ENCODE measurements at places on chromosomes 1 and 21.
A peak's percentile ranks its signal among the peaks of the same experiment; 100 is the strongest.

DNA sequence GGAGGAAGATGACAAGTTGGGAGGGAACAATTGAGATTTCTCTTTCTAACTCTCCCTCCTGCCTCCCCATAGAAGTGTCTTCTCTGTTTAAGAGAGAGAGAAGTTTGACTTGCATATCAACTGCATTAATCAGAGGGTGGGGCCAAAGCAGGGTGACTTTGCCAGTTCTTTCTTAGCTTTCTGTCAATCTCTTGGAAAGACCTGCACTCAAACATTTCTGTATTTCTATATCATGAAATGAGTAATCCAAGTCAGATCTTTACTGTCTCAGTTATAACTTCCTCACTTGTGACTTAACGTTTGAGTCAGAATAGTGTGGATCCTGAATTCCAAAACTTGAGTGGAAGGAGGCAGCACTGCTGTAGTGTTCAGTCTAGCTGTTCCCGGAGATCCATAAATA is 180.8 kb upstream of the KCNK2 start:
- no peak for DNase-seq

GRCh38 chr1:173341307-173341706 is 134.2 kb upstream of the TNFSF4 start:
- DNase-seq = no peak

- no peak for DNase-seq
Measured at GRCh38 chr1:223653431-223653830, 12.1 kb downstream of the CAPN8 start.

GRCh38 chr1:221644663-221645258 is 97.1 kb downstream of the DUSP10 start:
- DNase-seq = no peak

DNA sequence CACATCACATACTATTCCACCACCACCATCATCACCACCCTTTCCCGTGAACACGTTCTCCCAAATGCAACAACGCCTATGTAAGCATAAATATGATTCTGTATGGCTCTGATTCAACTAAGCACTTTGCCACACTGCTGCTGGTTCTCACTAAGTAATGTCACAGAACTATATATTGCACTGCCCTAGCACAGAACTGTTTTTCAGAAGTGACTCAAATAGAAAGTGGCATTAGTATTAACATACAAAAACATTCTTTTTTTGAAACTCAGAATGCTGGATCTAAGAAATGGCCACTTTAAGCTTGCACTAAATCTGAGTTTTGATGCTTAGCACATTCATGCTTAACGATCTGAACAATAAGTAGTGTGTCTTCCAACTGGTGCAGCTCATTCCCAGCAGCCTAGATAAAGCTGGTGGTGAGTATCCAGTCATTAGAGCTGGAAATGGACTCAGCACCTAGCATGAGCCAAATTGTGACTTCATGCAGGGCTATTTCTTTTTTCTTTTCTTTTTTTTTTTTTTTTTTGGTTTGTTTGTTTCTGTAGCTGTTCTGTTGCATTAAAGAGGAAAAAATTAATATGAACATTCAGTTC is 46.2 kb upstream of the ZC3H11B start:
- no peak for DNase-seq

GRCh38 chr1:210777914-210778313 is 356.0 kb downstream of the KCNH1 start:
- DNase-seq = no peak

GRCh38 chr1:48292706-48293105 is 70.2 kb downstream of the SLC5A9 start:
- no peak for DNase-seq

DNA sequence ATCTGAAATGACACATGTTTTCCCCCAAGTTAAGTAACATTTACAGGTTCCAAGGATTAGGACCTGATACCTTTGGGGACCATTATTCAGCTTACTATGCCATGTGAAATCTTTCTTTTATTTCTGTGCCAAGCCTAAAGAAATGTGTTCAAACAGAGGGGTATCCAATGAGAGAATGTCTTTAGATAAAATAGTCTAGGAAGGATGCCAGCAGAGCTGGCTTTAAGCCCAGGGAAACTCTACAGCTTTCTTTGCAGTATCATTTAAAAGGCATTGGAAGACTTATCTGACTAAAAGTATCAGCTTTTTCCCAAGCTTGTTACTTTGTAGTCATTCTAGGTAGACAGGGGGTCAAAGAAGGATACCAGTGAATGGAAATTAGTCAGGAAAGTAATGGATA is 860.4 kb downstream of the PLA2G4A start:
- no peak for DNase-seq

- peak; percentile 53 for DNase-seq
Measured at GRCh38 chr1:40078512-40079333, 18.3 kb downstream of the PPT1 start.

DNA sequence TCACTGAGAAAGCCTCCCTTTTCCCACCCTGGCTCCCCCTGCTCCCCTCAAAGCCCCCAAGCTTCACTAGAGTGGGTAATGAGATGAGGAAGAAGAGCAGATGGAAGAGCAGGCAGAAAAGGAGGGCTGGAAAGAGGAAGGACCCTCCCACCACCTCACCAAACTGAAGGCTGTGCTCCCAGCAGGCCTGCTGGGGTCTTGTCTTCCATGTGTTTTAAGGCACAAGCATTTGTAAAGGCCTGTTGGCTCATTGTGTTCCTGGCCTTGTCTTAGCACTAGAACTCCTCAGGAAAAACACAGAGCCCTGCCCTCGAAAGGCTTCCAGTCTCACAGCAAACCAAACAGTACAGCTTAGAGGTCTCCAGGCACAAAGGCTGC is 51.5 kb downstream of the TOMM20 start:
- DNase-seq = no peak

DNA sequence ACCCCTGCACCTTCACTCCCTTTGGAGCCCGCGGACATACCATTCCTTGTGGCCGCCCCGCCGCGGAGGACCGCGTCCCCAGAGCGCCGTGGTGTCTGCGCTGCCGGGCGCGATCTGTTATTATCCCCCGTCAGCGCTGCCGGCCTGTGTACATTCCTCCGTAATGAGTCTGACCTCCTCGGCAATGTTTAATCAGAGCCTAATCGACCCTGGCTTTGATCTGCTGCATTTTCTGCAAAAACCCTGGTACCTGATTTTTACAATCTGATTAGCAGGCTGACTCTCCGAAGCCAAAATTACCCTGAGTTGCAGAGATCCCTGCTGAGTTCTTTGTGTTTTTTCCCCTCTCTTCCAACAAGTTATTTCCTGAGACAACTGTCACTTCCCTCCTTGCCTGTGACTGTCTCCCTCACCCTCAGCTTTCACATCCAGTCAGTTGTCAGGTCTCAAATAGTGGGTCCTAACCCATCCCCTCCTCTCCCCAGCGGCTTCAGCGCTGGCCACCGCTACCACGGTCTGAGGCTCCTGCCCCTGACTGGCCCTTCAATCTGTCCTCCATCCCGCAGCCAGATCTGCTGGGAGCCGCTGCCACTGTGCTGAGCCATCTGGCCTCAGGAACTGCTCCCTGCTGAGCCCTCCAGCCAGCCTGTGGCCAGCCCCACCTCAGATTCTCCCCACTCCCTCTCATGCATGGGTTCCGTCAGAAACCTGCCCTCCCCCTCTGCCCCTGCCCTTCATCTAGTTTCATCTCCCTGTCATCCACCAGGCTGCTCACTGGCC is 53.5 kb downstream of the GLIS1 start:
- DNase-seq = no peak

DNA sequence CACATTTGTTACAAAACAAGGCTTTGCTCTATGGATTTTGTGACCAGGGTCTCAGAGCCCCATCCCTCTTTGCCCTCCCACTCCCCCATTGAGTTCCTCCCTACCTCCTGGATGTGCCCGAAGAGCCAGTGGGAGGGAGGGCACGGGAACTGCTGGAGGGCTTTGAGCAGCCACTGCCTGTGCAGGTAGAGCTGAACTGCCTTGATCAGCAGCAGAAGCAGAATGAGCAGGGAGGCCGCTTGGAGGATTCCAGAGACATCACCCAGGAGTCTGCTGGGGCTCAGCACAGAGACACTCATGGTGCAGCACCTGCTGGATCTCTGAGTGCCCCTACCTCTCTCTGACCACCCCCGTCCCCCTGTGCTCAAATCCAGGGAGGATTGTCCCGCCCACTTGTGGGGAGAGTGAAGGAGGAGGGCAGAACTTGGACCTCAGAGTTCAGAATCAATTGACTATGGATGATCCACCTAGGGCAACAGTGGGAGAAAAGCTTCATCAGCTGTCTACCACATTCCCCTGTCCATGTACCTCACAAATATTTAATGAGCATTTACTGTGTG is at the start of gene CYP4A11:
Gene CYP4A11, minus strand, starts transcription at position 342 of the 560 bp plus-strand sequence. Its CDS starts 43 bp downstream, at position 299.
- DNase-seq = no peak

DNA sequence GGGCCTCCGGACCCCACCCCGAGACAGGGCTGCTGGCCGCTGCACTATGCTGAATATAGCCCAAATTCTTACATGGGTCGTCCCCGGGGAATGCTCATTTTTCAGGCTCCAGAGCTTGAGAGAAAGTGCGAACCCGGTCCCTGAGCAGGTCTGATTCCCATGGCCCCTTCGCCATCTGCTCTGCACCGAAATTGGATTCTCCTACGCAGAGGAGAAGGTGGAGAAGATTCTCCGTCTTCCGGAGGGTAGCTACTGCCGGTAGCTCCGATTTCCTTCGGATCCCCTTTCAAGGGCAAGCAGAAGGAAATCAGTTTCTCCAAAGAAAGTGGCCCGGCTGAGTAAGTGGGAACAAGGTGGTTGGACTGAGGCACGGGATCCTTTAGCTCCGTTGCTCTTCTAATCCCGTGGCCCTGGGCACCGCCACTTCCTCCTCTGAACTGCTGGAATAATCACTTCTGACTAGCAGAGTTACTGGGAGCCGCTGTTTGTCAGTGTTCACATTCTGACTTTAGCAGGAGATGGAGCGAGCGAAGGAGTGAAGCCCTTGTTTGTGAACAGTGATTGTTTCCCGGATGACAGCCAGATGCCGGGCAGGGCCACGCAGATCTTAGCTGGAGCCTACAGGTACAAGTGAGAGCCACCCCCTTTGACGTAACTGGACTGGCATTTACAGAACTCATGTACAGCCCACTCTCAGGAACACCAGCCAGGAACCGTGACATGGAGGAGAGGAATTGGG is 1.1 kb upstream of the ZNF496 start:
- no peak for DNase-seq

DNA sequence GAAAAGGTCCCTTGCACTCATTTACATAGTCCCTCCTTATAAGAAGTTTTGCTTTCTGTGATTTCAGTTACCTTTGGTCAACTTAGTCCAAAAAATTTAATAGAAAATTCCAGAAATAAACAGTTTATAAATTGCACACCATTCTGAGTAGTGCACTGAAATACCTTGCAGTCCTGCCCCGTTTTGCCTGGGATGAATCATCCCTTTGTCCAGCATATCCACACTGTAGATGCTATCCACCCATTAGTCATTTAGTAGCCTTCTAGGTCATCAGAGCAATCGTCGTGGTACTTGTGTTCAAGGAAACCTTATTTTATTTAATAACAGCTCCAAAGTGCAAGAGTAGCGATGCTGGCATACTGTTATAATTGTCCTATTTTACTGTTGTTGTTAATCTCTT is 38.0 kb downstream of the SPRTN start:
- DNase-seq = no peak

GRCh38 chr1:9892563-9893528 is 17.2 kb downstream of the CTNNBIP1 start:
- DNase-seq = no peak

- DNase-seq = no peak
Measured at GRCh38 chr1:7651203-7651602, 119.9 kb upstream of the VAMP3 start.

- DNase-seq = no peak
Measured at GRCh38 chr1:51032936-51033335, 62.9 kb downstream of the CDKN2C start.

GRCh38 chr1:174818014-174818616 is 181.6 kb upstream of the CACYBP start:
- DNase-seq = no peak

DNA sequence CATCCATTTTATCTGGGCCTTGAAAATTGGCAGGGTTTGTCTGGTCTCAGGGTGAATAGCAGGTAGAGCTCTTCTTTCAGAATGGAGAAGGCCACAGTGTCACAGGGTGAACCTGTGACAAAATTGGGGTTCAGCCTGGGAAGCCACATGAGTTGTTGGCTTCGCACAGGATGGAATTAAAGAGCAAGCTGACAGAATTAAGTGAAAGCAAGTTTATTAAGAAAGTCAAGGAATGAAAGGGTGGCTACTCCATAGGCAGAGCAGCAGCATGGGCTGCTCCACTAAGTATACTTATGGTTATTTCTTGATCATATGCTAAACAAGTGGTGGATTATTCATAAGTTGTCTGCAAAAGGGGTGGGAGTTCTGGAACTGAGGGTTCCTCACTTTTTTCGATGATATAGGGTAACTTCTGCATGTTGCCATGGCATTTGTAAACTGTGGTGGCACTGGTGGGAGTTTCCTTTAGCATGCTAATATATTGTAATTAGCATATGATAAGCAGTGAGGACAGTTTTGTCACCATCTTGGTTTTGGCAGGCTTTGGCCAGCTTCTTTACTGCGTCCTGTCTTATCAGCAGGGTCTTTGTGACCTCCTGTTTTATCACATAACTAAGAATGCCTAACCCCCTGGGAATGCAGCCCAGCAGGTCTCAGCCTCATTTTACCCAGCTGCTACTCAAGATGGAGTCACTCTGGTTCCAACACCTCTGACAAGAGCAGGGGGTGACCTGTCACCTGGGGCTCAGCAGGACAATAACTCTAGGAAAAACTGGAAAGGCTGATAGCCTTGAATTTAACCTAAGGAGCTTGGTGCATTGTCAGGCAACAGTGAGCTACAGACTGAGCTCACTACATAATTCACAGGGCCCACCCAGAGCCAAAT is 5.1 kb downstream of the IFNAR2 start:
- no peak for DNase-seq

DNA sequence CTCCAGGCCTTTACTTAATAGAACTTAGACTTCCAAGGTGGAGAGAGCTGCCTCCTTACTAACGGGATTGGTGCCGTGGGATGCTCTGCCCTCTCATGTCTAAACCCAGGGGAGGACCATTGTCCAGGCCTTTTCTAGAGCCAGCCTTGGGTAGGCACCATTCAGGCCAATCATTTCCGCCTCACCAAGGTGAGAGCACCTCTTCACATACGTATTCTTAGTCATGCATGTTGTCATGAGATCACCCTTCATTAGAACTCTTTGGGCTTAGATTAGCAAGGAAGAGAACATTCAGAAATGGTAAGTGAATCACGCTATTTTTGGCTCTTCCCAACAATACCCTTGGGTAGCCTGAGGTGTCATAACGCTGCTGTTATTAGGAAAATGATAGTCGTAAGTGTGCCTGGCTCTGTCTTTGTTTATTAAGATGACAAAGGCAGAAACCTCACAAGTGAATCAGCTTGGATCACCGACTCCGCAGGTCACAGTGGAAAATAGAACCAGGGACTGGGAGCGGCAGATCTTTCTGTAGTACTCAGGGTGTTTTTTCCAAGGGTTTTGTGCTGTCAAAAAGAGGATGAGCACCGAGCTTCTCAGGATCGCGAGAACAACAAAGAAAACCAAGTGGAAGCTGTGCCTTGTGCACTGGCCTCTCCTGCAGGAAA is 55.0 kb downstream of the HUNK start:
- no peak for DNase-seq

GRCh38 chr1:92536211-92536979 is 49.7 kb upstream of the GFI1 start:
- DNase-seq = no peak

All from stimulated activated CD4-positive, alpha-beta T cell treated with anti-CD3 and anti-CD28 coated beads, Interleukin-2, amount 100 ng/mL, for 48 hours (primary cell).